Left lobe of liver (tissue), 2 donors: ENCODE measurements at places on chromosomes 12 and 14.

GRCh38 chr12:104963757-104964156 is 5.7 kb upstream of the SLC41A2 start:
- DNase-seq: no peak

DNA sequence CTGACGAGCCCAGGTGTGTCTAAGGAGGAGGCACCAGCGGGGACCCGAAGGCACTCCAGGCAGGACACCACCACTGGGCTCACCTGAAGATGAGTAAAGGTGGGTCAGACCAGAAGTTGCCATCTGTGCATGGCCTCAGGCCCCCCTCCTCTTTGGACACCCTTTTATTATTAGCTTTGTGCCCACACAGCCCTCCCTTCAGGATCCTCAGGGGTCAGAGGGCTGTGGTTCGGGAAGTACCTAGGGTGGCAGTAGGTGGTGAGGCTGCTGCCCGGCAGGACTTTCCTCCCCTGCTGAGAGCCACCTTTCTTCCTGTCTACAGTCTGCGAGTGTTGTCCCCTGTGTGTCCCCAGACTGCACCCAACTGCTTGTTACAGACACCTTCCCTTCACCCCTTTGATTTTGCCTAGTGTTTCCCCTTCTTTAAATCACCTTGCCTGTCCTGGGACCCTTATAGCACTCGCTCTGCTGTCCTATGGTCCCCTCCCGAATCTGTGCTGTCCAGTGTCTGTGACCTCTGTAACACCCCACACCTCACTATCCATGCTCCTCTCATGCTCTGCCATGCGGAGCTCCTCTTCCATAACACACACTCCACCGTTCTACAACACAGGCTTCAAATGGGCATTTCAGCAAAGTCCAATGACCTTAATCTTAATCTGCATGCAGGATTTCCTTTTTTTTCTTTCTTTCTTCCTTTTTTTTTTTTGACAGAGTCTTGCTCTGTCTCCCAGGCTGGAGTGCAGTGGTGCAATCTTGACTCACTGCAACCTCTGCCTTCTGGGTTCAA is 25.7 kb downstream of the SOAT2 start:
- DNase-seq: no peak

GRCh38 chr12:85642808-85643207 is 193.4 kb downstream of the RASSF9 start:
- DNase-seq: peak; percentile 62

DNA sequence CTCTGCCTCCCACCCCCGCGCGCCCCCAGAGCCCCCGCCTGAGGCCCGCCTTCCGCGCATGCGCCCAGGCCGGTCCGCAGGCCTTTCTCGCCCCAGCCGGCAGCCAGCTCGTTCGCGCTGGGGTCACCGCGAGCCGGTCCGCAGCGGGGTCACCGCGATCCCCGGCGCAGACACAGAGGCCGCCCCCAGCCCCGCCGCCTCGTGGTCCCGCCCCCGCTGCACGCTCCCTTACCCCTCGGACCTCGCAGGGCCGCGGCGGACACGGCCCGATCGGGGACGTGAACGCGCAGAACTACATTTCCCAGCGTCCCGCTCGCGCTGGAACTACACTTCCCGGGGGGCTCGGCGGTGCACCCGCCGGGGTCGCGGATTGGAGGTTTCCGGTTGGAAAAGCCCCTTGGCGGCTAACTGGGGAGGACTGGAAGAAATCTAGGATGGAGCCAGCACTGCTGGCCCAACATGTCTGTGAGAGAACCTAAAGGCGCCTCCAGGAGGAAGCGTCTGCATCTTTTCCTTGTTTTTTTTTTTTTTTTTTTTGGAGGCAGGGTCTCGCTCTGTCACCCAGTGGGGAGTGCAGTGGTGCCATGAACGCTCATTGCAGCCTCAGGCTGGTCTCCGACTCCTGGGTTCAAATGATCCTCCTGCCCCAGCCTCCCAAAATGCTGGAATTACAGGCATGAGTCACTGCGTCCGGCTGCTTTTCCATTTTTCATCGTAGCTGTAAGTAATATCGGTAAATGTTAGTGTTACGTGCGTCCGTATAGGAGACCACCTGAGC is at the start of gene ZNF605:
TSS of gene ZNF605 (minus strand) at position 296 of the 778 bp plus-strand sequence. CDS start 10,671 bp downstream, outside the sequence.
- DNase-seq: peak; percentile 92

DNA sequence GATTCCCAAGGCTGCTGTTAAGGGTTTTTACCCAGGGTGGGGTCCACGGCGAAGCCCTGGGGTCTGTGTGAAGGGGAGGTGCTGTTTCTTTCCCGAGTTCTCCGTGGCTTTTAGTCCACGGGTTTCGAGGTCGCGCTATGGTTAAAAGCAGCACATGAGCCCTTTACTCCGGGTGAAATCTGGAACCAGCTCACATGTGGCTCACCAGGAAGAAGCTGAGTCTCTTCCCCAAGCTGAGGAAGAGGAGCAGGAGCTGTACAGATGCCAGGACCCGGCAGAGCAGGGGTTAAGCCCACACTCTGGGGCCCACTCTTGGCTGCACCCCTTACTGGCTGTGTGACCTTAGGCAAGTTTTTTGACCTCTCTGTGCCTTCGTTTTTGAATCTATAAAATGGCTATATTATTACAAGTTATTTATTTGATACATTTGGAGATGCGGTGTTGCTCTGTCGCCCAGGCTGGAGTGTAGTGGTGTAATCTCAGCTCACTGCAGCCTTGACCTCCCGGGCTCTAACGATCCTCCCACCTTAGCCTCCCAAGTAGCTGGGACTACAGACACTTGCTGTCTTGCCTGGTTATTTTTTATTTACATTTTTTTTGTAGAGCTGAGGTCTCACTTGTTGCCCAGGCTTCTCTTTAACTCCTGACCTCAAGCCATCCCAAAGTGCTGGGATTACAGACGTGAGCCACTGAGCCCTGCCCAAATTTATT is 266.3 kb downstream of the AACS start:
- no peak for DNase-seq

GRCh38 chr14:103023881-103024473 is 33.4 kb downstream of the CDC42BPB start:
- no peak for DNase-seq
